ENCODE measurements at places on chromosomes 13 and 19. TPM values are rescaled to one million over a fixed set of nuclear protein-coding genes. Genes with fewer than 3 reads are reported as not detected.

DNA sequence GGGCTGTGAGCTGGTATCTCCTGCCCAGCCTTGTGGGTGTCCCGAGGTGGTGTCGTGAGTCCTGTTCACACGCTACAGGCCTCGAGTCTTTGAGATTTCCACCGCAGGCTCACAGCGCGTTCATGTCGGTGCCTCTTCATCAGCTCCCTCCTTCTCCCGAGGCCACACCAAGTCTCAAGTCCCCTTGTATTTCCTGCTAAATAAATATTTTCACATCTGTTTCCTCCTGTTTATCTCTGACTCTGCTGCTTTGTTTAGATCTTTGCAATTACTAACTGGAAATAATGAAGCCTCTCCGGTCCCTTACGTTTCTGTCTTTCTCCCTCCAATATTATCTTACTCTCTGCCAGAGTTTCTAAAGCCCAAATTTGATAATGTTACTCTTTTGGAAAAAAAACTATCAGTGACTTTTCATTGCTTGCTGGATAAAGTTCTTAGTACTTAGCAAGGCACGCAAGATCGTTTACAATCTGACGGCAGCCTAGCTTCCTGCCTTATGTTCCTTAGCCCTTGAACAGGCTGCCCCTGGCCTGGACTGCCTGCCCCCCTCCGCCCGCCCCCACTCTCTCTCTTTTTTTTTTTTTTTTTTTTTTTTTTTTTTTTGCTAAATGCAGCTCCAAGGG lies 130.5 kb upstream of the RNF113B start:
- DNase-seq = peak; percentile 88

DNA sequence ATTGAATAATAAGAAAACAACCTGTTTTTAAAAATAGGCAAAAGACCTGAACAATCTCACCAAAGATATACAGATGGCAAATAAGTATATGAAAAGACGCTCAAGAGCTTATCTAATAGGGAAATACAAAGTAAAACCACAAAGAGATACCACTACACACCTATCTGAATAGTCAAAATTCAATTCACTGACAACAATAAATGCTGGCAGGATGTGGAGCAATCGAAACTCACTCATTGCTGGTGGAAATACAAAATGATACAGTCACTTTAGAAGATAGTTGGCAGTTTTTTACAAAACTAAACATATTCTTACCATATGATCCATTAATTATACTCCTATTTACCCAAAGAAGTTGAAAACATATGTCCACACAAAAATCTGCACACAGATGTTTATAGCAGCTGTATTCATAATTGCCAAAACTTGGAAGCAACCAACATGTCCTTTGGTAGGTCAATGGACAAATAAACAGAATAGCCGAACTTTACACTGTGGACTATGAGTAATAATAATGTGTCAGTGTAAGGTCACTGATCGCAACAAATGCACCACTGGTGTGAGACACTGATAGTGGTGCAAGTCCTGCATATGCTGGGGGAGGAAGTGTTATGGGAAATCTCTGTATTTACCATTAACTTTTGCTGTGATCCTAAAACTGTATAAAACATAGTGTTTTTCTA lies 20.8 kb downstream of the ZC3H13 start:
- no peak for DNase-seq

DNA sequence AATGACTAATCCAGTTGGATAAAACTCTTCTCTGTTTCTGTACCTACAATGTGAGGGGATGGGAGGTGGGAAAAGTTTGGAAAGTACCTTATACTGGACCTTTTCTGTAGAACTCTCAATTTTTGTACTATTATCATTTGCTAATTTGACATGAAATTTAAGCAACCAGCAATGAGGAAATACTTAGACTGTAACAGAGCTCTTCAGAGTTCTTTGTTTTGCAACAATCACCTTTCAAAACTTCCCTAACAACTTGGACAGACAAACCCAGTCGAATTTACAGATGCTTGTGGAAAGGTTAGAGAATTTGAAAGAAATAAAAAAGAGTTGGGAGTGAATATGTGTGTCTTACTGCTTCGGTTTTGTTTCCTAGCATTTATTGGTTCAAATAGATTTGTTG lies 16.8 kb downstream of the KBTBD7 start:
- DNase-seq = no peak

- no peak for DNase-seq
Observed at GRCh38 chr13:36841391-36841790, 22.4 kb downstream of the RFXAP start.

The CEACAM7 gene
- polyA plus RNA-seq = not detected

GRCh38 chr19:19406878-19407632 lies 1.6 kb downstream of the GATAD2A start:
- DNase-seq = no peak

GRCh38 chr19:47603706-47604565 lies 5.0 kb upstream of the BICRA start:
- peak; percentile 57 for DNase-seq

GRCh38 chr19:19427302-19427701 lies 21.8 kb downstream of the GATAD2A start:
- no peak for DNase-seq

The ZNF420 gene
- polyA plus RNA-seq = 22.4 TPM

The ZNF555 gene
- 9.2 TPM for polyA plus RNA-seq

The KLK3 gene
- not detected for polyA plus RNA-seq

The CYP4F12 gene
- polyA plus RNA-seq = 11.0 TPM

DNA sequence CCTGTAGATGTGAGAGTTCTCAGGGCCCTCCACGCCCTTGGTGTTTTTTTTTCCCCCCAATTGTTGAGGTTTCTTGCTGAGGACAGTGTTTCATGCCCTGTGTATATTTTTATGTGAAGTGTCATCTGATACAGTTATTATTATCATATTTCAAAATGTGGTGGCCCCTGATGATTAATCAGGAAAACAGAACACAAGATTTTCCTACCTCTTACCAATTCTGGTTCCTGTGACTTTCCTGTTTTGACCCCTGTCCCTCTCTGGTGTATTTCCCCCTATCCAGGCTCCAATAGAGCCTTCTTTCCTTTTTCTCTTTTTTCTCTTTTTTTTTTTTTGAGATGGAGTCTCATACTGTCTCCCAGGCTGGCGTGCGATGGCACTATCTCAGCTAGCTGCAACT lies 642 bp downstream of the PSG8 start:
- no peak for DNase-seq

GRCh38 chr13:24181991-24182702 lies 21.6 kb downstream of the SPATA13 start:
- no peak for DNase-seq

DNA sequence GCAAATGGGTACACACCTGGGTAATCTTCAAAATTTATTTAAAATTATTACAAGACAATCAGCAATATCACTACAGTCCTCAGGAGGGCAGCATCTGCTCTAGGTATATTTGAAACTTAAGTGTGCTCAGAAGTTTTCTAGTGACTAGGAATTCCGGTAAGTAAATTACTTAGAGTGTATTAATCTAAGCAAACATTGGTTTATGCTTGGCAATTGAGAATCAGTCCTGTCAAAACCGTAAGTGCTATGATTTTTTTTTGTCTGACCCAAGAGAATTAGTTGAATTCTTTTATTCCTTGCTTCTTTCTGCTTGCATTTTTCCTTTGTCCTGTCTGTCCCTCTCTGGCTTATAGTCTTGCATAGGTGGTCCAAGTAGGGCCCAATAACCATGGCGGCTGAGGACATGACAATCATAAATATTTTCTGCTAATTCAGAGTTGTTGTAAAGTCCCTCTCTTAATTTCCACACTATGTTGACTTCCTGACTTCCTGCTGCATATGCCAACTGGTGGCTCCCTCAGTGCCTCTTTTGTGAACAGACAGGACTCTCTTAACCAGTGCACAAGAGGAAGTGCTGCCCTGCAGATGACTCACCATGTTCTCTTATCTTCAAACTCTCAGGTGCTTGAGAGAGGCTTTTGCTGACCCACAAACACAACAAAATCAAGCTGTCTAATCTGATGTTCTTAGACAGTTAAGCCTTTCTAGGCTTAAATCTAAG lies 82.2 kb downstream of the SLAIN1 start:
- no peak for DNase-seq

The SLC5A5 gene
- polyA plus RNA-seq = 0.06 TPM

The PALM gene
- polyA plus RNA-seq = 54.6 TPM

GRCh38 chr13:46160471-46161066 lies 21.4 kb downstream of the LCP1 start:
- DNase-seq = peak; percentile 67

DNA sequence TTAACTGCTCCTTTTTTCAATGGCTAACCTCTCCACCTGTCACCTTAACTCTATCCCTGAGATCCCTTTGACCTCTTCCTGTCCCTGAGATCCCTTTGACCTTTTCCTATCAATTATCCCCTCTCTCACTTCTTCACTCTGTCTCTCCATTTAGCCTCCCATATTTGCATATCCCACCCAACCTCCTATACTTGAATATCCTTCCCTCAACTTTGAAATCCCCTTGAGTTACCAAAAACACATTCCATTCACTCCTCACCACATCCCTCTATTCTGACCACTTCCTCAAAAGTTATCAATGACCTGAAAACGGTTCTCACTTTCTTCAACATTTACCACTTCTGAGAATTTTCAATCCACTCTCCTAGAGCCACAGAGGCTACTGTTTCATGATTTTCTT lies 3.0 kb downstream of the MYCBP2 start:
- DNase-seq = no peak

- DNase-seq = no peak
Observed at GRCh38 chr13:53066411-53066810, 37.8 kb downstream of the OLFM4 start.

The CBARP gene
- polyA plus RNA-seq = 1.3 TPM

The NMRK2 gene
- not detected for polyA plus RNA-seq

The EDNRB gene
- 114 TPM for polyA plus RNA-seq

- no peak for DNase-seq
Observed at GRCh38 chr13:24625870-24626849, 54.0 kb upstream of the ATP12A start.

The KLK14 gene
- 0.17 TPM for polyA plus RNA-seq

DNA sequence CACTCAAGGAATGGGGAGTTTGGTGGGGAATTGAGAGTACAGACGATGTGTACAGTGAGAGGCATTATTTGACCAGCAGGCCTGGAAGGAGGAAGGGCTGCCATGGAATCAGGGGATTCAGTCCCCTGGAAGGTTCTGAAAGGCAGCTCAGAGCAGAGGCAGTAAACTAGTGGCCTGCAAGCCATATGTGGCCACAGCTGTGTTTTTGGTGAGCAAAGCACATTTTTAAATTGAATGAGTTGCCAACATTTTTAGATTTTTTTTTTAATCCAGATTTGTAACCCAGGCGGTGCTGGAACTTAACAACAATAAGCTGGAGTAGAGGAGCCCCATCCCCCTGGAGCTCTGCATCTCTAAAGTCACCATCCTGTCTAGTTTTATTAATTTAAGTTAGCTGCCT lies 95.3 kb upstream of the IPO5 start:
- no peak for DNase-seq

GRCh38 chr19:2097203-2097885 lies 629 bp downstream of the IZUMO4 start:
- DNase-seq = peak; percentile 52

DNA sequence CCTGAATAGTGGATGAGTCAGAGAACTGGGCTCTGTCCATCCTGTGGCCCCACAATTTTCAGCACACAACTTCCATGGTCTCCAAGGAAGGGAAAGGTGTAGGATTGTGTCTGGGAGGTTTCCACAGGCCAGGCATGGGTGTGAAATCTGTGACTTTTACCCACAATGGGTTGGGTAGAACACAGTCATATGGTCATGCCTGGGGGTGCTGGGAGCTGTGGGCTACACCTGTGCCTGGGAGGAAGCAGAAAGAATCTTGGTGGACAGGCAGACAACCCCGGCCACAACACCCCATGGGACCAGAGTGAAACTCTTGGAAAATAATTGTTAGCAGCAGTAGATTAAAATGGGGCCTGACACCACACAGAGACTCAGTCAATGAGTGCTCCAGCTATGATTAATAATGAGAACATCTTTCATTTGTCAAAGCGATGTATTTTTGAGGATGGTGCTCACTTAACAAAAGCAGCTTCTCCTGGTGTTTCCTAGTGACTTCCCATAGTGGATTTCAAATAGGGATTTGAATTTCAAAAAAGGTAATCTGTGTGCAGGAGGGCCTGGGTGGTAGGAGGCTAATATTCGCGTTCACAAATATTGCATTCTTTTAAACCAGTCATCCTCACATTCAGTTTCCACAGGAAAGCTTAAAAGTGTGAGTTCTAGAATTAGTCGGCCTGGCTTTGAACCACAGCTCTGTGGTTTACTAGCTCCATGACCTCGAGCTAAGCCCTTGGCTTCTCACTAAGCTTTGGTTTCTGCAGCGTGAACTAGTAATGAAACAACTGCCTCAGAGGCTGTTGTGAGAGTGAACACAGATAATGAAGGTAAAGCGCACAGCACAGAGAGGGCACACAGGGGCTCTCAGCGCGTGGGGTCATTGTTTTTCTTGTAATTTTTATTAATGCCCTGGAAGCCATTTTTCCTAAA lies 89.3 kb upstream of the UQCRFS1 start:
- DNase-seq = no peak

The PCDH17 gene
- 21.7 TPM for polyA plus RNA-seq

The MYADM gene
- 58.9 TPM for polyA plus RNA-seq

DNA sequence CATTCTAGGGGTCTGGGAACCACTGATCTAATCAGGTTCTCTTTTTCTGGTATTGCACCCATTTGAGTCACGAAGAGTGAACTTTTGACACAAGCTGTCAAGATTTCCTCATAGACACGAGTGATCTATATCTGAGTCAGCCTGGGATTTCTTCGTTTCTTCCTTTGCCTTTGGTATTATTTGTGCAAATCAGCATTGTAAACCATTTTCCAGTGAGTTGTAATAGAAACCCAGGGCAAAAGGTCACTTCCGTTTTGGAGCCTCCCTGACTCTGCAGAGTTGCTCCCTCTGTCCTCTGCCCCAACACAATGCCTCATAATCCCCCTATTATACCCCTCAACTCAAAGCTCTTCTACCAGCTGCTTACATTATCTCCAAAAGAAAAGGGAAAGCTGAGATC lies 615.1 kb downstream of the EFNB2 start:
- no peak for DNase-seq

The ANKRD24 gene
- 2.2 TPM for polyA plus RNA-seq

- DNase-seq = no peak
Observed at GRCh38 chr19:58009301-58009665, 6.7 kb upstream of the ZNF606 start.

DNA sequence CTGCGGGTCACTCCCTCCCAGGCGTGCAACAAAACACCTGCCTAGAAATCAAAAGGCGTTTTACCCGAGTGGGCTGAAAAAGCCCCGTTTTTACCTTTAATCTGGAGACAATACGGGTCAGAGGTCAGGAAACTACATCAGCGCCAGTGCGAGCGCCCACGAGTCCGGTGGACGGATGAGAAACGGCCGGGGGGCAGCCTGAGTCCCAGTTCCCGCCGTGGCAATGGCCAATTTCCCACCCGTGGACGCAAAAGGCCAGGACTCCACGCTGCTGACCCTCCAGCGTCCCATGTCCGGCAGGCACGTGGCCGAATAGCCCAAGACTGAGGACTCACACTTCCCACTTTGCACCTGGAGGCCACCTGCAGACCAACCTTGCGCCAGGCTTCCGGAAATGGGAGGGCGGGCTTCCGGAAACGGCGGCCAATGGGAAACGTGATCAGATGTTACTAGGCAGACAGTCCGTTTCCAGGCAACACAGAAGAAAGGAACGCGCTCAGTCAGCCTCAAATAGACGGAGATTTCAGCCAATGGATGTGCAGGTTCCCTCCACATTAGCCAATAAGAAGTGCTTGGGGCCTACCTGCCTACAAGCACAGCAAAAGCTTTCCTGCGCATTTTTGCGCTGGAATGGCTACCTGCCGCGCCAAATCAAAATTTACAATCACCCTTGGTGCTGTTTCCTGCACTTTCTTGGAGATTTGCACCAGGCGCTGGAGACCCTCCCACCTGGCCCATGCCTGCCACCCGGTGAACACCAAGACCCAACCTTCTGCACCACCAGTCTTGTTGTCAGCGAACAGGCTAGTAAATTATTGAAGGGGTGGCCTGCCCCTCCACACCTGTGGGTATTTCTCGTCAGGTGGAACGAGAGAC lies 47.4 kb downstream of the ZFP14 start:
- peak; percentile 82 for DNase-seq

Measured in left lung (tissue), 14 donors.